NCI-H460 (cell line): ENCODE measurements at places on chromosomes 1 and 21. TPM values are rescaled to one million over a fixed set of nuclear protein-coding genes. Genes with fewer than 3 reads are reported as not detected.

DNA sequence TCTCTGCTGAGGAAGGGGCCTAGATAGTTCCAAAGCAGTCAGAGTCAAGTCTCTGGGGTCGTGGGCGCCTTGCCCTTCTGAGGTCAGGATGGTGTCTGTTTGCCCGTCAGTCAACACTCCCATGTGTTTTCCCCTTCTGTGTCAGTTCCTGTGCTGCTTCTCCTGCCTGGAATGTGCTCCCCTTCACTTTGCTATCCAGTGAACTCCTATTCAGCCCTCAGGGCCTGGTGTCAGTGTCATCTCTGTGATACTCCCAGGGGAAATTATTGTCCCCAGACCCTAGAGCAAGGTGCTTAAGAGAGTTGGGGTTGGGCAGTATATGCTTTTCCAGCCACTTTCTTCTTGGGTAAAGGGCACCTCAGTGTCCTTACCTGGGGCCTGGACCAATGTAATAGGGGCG lies 45.8 kb upstream of the SYNC start:
- no peak for DNase-seq

OR2AK2 gene
- total RNA-seq, result not detected in 2 replicates

DNA sequence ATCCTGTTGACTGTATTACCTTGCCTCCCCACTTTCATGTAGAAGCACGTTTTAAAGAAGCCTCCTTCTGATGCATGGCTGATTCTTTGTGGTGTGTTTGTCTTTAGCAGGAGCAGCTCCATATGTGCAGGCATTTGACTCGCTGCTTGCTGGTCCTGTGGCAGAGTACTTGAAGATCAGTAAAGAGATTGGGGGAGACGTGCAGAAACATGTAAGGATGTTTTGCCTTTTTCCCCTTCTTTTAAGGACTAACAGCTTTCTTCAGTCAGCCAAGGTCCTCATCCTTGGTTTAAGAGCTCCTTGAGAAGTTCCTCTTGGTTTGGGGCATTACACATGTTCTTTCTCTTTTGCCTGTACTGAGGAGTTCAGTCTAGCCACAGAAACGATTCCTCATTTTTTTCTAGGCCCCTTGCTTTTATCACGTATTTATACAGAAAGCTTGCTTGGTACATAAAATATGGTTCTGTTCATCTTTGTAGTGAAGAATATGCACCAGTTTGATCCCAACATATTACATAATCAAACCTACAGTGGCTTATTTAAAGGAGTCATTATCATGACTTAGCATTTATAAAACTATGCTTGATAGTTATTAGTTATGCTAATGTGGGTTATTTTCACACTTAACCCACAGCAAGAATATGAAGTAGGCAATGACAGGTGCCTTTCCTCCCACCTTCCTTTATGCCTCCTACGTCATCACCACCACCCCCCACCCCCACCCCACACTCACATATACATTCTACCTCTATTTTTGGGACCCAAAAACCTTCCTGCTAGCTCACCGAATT lies 19.6 kb downstream of the CAP1 start:
- no peak for DNase-seq

DNA sequence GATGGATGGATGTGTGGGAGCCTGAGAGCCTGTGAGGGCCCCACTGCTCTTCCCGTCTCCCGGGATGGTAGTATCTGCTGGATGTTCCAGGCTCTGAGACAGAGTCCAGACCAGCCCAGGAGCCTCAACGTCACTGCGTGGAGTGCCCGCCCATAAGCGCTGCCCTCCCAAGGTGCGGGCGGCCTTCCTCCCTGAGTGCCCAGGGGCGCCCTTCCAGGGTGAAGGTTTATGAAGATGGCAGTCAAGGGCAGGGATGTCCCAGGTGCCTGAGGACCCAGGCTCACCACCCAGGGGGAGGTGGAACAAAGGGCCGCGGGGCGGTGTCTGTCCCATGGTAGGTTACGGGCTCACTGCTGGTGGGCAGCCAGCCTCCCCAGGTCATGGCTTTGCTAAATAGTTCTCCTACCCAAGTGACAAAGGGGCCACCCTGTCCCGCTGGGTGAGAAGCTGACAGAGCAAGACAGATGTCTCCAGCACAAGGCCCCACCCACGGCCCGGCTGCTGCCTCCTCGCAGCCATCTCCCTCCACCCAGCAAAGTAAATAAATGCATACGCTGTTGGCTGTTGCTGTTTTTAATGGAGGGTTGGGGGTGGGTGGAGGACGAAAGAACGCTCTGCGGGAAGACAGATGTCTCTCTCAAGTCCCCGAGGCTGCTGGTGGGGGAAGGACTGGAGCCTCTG lies 9.0 kb upstream of the GPR153 start:
- no peak for DNase-seq

GRCh38 chr1:213979751-213980586 lies 7.8 kb upstream of the PROX1 start:
- DNase-seq, result no peak

GRCh38 chr21:32186804-32187203 lies 92.0 kb downstream of the MIS18A start:
- DNase-seq, result no peak

PRDM16 gene
- 0.29 and 2.2 TPM in 2 replicates for total RNA-seq

IGSF21 gene
- total RNA-seq, result 0.12 TPM in 1 of 2 replicates, not detected in the other

- DNase-seq, result no peak
Observed at GRCh38 chr1:84202126-84202525, 58.1 kb downstream of the PRKACB start.

DNA sequence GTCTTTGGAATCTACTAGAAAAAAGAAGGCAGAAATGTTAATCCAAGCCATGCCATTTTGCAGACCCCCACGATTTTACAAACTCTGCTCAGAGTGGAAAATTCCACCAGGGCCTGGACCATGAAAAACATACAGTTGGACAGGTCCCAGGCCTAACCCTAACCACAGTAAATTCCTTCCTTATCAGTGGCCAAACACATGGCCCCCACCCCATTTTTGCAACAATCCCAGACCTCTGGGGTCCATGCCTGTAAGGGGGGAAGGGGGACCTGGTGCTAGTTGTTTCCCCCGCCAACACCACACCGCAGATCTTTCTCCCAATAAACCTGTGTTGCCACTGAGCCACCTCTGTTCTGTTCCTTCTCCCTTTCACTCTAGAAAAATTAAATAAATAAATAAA lies 1352.7 kb downstream of the AMY1C start:
- DNase-seq, result no peak

DNA sequence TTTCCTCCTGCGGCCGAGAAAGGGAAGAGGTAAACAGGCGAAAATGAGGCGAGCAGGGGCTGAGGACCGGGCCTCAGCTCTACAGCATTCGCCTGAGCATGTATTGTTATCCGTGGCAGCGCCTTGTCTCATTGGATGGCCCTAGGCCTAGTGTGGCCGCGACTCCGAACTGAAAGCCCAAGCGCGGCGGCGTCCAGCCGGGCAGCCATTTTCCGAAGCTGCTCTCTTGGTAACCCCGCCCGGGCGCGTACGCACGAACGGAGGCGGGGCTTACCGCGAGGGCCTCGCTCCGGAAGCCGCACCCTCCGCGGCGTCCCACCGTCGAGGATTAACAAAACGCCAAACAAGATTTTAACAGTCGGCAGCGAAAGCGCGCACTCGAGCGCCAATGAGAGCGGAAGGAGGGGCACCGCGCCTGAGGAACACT lies 797 bp upstream of the USP1 start:
- no peak for DNase-seq

BRINP2 gene
- 0.92 and 1.2 TPM in 2 replicates for total RNA-seq

OR6K3 gene
- total RNA-seq, result not detected in 2 replicates

CYP4Z1 gene
- not detected in 2 replicates for total RNA-seq

GRCh38 chr1:58620926-58621325 lies 43.9 kb upstream of the TACSTD2 start:
- no peak for DNase-seq

- no peak for DNase-seq
Observed at GRCh38 chr1:161166669-161167548, 683 bp downstream of the PPOX start.

SPRR1B gene
- not detected in 2 replicates for total RNA-seq

GRCh38 chr1:36284517-36284916 lies 21.7 kb upstream of the SH3D21 start:
- no peak for DNase-seq

C2CD4D gene
- total RNA-seq, result not detected in 2 replicates

TRABD2B gene
- 1.3 TPM in 2 replicates for total RNA-seq

S100B gene
- total RNA-seq, result not detected in 2 replicates

PTCH2 gene
- 0.02 and 0.12 TPM in 2 replicates for total RNA-seq

GRCh38 chr1:235073331-235073967 lies 55.2 kb downstream of the TOMM20 start:
- peak; percentile 87 for DNase-seq

DNA sequence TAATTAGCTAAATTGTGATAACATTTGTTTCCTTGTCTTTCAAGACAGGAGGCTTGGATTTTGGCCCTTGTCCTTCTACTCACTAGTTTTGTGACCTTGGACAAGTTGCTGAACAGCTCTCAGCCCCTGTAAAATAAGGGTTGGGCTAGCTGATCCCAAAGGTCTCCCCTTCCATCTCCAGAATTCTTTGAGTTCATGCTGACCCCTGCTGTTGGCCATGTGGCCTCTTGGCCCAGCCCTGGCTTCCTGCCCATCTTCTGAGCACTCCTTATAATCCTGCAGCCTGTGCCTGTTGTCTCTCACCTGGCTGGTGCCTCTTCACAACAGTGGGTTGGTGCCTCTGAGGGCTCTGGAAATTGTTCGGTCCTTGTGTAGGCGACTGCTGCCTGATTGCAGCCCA lies 10.1 kb downstream of the PTGFRN start:
- no peak for DNase-seq

- DNase-seq, result no peak
Observed at GRCh38 chr1:192980856-192981255, 78.3 kb downstream of the UCHL5 start.
